ENCODE measurements at places on chromosomes 13 and 19.

DNA sequence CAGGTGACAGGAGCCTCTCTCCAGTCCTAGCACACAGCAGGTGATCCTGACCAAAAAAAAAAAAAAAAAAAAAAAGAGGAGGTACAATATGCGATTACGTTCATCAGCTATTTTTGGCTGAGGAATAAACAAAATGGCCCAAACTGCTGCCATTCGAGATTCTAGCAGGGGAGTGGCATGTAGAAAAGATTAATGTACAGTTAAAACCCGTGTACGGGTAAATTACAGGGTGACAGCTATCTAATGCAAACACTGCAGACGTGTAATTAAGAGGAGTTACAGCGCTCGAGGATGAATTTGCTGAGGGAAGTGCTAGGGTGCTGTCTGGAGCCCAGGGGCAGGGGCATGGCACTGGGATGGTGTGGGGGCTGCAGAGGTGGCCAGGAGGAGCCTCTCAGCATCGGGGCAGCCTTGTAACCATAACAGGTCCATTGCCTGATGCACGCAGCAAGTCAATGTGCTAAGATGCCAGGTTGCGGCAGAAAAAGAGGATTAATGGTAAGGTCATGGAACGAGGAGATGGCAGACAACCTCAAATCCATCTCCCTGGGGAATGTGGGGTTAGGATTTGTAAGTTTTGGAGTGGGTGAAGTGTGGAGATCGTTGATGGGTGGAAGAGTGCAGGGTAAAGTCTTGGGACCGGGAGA lies 17.4 kb downstream of the CHST8 start:
- DNase-seq = no peak

DNA sequence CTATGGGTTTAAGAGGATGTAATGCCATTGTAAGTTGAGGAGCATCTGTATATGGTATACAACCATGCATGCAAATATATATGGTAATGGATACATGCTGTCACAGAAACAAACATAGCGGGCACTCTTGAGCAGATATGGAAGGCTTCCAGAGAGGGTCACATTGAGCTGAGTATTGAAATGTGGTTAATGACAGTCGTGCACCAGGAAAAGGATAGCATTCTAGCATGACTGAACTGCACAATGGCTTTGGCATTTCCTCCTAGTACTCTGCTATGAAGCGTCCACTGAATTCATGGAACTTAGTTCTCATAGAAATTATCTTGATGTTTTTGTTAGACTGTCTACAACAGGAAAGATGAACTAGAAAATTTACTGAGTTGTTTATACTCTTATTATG lies 25.2 kb downstream of the DGKH start:
- no peak for DNase-seq

GRCh38 chr13:19089315-19089714 lies 92.3 kb downstream of the TUBA3C start:
- no peak for DNase-seq

DNA sequence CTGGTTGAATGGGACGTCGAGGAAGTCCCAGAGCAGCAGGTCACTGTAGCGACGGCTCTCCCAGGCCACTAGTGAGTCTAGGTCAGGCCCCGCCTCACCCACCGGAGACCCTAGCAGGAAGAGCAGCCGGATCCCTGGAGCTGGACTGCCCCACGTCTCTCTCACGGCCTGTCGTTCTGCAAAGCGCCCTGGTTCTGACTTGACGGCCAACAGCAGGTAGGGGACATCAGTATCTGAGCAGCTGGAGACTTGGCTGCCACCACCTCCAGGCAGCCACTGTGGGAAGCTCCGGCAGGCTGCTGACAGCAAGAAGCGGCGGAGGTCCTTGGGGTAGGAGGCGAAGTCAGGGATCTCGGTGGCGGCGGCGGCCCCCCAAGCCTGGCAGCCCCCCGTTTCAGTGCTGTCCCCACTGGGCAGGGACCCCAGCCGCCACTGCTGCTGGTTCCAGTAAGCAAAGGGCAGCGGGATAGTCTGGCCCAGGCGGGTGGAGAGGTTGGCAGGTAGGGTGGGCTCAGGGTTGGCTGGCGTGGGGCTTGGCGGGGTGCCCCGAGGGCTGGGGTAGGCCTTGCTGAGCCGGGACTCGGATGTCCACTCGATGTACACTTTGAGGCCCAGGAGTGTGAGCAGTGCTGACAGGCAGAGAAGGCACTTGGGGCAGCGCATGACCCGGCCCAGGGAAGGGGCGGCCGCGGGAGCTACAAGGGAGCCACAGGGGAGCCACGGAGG lies 895 bp downstream of the B3GNT8 start:
- no peak for DNase-seq

DNA sequence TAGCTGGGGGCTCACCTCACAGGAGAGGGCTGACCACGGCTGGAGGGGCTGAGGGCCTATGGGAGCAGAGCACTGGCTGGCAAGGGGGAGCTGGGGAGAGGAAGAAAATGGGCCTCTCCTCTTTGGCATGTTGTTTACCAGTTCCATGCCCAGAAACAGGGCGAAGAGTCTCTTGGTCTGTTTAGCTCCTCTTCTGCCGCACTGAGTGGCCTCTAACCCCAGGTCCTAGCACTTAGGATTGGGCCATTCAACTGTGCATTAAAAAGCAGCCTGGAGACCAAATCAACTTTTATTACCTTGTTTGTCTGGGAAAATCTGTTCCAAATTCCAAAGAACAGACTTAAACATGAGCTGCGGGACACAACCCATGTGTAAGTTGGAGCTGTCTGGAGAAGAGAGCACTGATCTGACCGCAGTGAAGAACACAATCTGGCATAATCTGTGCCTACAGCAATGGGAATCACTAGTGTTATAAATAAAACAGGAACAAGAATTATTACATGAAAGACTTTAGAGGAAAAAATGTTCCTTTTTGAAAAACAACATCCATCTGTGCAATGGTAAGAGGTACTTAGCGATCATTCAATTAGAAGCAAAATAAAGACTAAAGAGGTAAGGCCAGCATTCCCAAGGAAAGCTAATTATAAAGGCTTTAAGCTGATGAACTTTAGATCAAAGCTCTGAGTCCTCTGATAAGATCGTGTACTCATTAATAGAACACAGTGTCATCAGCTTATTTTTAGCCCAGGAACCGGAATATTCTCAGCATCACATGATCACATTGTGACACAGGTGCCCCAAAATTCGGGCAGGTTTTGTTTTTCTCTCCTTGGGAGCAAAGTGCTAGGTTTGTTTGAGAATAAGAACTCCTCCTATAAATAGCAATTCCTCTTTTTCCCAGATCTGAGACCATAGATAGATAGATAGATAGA lies 243.2 kb downstream of the COL4A1 start:
- DNase-seq = no peak

GRCh38 chr19:35911173-35911572 lies 3.1 kb upstream of the TYROBP start:
- no peak for DNase-seq

- DNase-seq = no peak
Measured at GRCh38 chr13:27821566-27821965, 29.3 kb downstream of the GSX1 start.
